ENCODE measurements at places on chromosomes 5 and 9. TPM values are rescaled to one million over a fixed set of nuclear protein-coding genes. Genes with fewer than 3 reads are reported as not detected.

ADRB2 gene
- 1.5 TPM for total RNA-seq

TAF11L8 gene
- not detected for total RNA-seq

NPR3 gene
- total RNA-seq, result 102 TPM

PLEKHG4B gene
- 0.38 TPM for total RNA-seq

MIGA2 gene
- 27.3 TPM for total RNA-seq

PCAT7 gene
- total RNA-seq, result not detected

PCDHGA11 gene
- 3.1 TPM for total RNA-seq

PCA3 gene
- total RNA-seq, result under 0.01 TPM

EDIL3 gene
- 246 TPM for total RNA-seq

ECM2 gene
- 2.7 TPM for total RNA-seq

FRRS1L gene
- total RNA-seq, result 0.28 TPM

BARHL1 gene
- not detected for total RNA-seq

MACROH2A1 gene
- total RNA-seq, result 219 TPM

GRHPR gene
- total RNA-seq, result 109 TPM

IFNA13 gene
- not detected for total RNA-seq

PCDHGB5 gene
- total RNA-seq, result 21.4 TPM

IFNE gene
- 9.6 TPM for total RNA-seq

PAEP gene
- not detected for total RNA-seq

PPP3R2 gene
- total RNA-seq, result not detected

TMEM252 gene
- not detected for total RNA-seq

SHISAL2B gene
- not detected for total RNA-seq

FBP2 gene
- not detected for total RNA-seq

COL23A1 gene
- total RNA-seq, result 0.28 TPM

Measured in regular cardiac myocyte (primary cell).